RPMI8226 (cell line): ENCODE measurements at places on chromosomes 2 and 18.

GRCh38 chr2:43228756-43229659 lies 2.6 kb upstream of the ZFP36L2 start:
- peak; percentile 87 for DNase-seq

- no peak for DNase-seq
Measured at GRCh38 chr2:39217192-39217550, 26.6 kb downstream of the CDKL4 start.

GRCh38 chr2:104388296-104388695 lies 465.6 kb upstream of the POU3F3 start:
- DNase-seq, result no peak

GRCh38 chr18:22084547-22084946 lies 84.8 kb upstream of the GATA6 start:
- DNase-seq, result peak; percentile 30

GRCh38 chr2:177117755-177118154 lies 94.8 kb upstream of the HNRNPA3 start:
- no peak for DNase-seq

GRCh38 chr2:78780864-78781583 lies 244.5 kb upstream of the REG3G start:
- DNase-seq, result no peak

GRCh38 chr2:12262681-12263436 lies 453.9 kb upstream of the TRIB2 start:
- peak; percentile 7 for DNase-seq

DNA sequence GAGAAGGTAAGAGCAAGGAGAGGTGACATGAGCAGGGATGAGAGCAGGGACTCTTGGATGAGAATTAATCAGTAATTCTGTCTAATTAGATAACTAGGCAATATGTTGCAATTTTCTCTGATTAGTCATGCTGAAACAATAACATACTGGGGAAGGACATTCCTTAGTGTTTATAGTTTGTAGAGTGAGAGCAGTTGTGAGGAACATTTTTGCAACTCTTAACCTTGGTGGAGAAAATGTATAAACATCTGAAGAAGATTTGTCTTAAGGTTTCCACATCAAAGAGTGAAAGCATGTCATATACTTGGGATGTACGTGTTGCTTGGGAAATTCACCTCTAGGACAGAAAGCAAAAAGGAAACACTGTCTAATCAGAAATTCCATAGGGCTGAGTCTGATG lies 955.4 kb upstream of the FANCL start:
- DNase-seq, result no peak

- DNase-seq, result no peak
Measured at GRCh38 chr18:60377778-60378469, 5.3 kb upstream of the MC4R start.

DNA sequence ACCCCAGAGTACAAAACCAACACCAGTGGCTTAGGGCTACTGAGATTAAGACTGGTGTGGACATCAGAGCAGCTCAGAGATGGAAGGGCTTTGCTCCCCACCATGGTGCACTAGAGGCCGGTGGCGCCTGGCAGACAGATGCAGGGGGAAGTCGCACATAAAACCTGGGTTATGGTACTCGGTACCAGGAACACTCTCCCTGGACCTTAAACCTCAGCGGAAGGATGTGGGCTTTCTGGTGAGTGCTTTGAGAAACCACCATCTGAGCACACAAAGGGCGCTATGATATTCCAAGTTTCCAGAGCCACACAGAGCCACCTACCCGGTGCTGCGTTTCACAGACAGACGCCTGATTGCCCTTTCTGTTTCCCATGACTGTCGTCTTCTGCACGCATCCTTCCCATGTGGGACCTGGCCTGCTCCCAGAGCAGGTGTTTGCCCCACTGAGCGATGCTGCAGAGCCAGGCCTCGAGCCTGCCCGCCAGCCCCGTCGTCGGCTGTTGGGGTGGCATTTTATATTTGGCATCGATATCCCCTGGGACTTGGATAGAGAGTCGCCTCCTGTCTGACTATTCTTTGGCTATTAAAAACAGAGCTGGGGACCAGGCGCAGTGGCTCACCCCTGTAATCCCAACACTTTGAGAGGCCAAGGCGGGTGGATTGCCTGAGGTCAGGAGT lies 89.5 kb upstream of the ODC1 start:
- no peak for DNase-seq

DNA sequence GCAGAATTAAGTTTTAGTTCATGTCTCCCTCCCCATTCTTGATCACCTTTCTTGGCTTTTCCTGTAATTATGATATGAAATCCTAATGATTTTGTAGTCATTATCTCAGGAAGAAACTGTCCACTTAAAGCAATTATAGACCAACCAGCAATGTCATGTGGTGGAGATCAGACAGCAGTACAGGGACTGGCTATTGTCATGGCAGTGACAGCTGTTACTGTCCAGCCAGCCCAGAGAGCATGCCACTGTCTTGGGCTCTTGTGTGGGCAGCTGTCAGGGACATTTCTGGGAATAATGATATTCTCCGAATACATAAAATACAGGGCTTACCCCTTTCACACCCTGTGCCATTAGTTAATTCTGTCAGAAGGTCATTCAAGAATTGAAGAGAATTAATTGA lies 355.3 kb upstream of the RAB12 start:
- DNase-seq, result no peak

- no peak for DNase-seq
Measured at GRCh38 chr2:170695521-170696410, 19.4 kb upstream of the SP5 start.

- no peak for DNase-seq
Measured at GRCh38 chr2:196783431-196784094, 15.9 kb downstream of the GTF3C3 start.

GRCh38 chr18:63578357-63578958 lies 8.7 kb upstream of the SERPINB13 start:
- peak; percentile 50 for DNase-seq

DNA sequence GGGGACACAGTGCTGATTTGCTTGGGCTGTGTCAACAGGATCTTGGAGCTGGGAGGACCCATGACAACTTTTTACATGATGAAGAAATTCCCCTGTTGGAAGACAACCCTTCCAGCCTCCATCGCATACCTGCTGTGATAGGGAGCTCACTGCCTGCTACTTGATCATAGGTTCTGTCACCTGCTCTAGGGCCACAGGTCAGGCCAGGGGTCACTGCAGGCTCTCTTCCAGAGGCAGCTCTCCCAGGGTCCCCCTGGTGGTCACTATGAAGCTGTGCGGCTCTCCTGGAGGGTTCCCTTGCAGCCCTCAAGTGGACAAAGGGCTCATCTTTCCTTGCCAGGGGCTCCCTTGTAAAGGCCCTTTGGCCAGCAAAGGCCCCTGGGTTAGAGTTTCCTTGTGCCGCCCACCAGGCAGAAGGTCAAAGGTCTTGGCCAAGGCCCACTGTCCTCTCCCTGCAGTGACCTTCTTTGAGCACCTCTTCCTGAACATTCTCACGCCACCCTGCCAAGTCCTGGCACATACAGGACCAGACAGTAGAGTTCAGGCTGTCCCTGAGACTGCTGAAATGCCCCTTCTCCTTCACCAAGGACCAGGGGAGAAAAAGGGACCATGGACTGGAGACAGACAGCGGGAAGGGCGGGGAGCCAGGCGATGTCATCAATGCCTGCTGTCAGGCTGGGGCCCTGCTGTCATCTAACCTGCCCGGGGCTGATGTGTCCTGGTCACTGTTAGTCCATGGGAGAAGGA lies 345.1 kb downstream of the DYSF start:
- DNase-seq, result peak; percentile 68

GRCh38 chr2:69890881-69891280 lies 2.9 kb upstream of the SNRNP27 start:
- DNase-seq, result no peak

GRCh38 chr2:200350850-200351285 lies 44.4 kb downstream of the SPATS2L start:
- no peak for DNase-seq

DNA sequence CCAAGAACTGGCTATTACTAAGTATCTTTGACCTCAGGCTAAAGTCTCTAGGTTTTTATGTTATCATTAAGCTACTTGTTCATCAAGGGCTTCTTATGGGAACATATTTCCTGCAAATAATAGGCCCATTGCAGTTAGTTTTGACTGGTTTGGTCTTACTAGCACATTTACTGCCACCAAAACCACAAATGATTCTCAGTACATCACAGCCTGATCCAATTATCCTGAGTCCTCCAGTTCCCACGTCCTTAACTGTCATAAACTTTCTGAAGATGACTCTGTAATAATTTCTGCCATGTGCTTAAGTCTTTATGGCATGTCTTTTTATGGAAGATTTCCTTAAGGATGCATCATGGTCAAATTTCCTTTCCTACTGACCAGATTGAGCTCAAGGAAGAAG lies 123.3 kb upstream of the TANK start:
- DNase-seq, result no peak

- no peak for DNase-seq
Measured at GRCh38 chr2:10466801-10467200, 18.7 kb upstream of the ODC1 start.

DNA sequence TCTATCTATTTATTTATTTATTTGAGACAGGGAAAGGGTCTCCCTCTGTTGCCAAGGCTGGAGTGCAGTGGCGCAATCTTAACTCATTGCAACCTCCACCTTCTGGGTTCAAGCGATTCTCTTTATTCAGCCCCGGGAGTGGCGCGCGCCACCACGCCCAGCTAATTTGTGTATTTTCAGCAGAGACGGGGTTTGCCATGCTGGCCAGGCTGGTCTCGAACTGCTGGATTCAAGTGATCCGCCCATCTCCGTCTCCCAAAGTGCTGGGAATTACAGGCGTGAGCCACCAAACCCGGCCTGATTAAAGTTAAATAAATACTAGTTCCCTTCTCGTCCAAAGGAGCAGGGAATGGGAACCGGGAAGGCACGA lies 4.2 kb upstream of the CTDSP1 start:
- DNase-seq, result no peak

GRCh38 chr2:56267415-56267788 lies 83.6 kb downstream of the CCDC85A start:
- DNase-seq, result no peak

DNA sequence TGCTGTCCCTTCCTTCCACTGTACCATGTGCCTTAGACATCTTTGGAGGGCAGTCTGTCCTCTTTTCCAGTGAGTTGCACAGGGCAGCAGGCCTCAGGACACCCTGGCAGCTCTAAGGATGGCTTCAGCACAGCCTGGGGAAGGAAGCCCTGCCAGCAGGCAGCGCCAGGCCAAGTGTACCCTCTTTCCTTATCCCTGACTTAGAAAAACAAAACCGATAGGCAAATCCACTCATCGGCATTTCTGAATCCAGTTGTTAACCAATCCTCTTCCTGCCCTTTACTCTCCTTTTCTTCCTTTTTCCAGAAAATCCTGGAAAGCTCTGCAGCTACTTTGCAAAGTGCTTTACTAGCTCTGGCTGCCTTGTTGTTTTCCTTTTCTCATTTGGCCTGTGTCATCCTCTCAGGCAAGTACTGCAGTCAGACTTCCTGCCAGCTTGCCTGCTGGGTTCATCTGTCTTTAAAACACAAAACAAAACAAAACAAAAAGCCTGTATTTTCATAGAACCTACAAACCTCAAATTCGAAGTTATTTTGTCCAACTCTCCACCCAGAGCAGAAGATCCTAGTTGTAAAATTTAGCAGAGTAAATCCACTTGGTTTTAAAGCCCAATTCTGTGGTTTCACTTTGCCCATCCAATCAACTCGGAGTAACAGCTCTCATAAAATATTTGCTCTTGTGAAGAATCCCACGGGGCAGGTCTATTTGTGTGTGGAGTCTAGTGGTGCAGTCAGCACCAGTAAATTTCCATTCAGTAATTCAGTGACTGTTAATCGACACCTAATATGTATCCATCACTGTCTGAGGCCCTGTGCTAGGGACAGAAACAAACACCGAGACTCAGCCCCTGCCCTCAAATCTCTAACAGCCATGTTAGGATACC lies 45.2 kb downstream of the PCBP1 start:
- DNase-seq, result peak; percentile 68

- DNase-seq, result no peak
Measured at GRCh38 chr2:213861638-213862037, 549.2 kb upstream of the VWC2L start.

- DNase-seq, result no peak
Measured at GRCh38 chr2:238339814-238340213, 19.5 kb downstream of the TRAF3IP1 start.

- DNase-seq, result no peak
Measured at GRCh38 chr2:231632559-231633142, 40.0 kb downstream of the TEX44 start.

DNA sequence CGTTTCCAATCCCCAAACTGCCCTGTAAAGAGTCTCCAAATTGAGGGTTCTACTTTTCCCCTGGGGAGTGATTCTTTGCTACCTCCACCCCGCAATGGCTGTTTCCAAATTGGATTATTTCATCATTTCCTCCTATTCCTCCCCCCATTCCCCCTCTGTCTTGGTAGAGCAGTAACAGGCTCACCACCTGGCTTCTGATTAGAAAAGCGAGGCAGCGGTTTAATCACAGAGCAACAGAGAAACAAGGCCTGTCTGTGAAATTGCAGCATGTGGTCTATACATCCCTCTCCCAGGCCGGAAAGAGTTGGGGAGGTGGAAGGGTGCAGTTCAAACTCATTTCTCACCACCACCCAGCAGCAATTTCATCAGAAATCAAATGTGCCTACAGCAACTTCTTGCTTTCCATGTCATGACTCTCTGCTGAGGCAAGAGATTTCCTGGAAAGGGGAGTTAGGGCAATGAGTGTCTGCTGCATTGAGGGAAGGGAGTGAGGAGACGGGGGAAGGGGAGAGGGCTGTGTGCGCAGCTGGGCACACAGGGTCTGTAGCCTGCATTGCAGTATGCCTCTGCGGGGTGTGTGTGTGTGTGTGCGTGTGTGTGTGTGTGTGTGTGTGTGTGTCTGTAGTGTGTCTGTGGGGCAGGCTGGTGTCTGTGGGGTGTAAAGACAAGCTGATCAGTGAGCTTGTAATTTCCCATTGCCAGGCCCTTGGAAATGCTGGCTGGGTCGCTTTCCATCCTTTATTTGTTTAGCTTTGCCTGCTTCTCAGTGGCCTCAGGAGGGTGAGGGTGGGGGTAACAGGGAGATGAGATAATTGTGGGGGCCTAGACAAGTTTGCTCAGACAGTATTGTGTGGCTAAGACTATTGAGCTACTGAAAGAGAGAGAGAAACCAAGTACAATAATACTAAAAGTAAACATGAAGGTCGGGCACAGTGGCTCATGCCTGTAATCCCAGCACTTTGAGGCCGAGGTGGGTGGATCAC lies 13.5 kb upstream of the IGFBP2 start:
- no peak for DNase-seq

DNA sequence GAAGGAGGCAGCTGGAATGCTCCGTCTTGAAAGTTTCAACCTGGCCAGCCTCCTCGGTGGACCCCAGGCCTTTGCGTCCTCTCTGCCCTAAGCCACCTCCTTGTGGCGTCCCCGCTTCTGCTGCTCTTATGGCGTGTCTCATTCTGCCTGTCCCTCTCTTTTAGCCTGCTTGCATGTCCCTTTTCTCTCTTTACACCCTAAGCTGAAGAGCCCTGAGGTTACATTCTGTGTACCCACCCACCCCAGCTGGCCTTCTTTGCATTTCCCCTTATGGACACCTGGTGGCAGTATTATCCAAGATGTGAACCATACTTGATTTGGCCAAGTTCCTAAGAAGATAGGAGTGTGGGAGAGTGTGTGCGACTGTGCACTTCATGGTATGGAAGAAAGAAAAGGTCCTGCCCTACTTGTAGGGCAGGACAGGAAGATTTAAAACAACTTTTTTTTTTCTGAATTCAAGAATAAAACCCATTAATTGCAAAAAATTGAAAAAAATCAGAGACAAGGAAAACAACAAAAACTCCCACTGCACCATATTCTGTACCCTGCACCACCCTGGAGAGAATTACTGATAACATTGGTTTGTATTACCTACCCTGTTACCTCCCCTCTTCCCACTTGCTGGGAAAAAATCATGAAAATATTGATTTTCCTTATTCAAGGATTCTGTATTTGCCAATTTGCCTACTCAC lies 77.4 kb downstream of the DYSF start:
- DNase-seq, result peak; percentile 52

GRCh38 chr2:240584486-240585031 lies 2.0 kb upstream of the CAPN10 start:
- peak; percentile 93 for DNase-seq
